ENCODE measurements at places on chromosomes 12 and 14. TPM values are rescaled to one million over a fixed set of nuclear protein-coding genes. Genes with fewer than 3 reads are reported as not detected.

- no peak for DNase-seq
Measured at GRCh38 chr14:93960774-93961438, 15.5 kb downstream of the ASB2 start.

DNA sequence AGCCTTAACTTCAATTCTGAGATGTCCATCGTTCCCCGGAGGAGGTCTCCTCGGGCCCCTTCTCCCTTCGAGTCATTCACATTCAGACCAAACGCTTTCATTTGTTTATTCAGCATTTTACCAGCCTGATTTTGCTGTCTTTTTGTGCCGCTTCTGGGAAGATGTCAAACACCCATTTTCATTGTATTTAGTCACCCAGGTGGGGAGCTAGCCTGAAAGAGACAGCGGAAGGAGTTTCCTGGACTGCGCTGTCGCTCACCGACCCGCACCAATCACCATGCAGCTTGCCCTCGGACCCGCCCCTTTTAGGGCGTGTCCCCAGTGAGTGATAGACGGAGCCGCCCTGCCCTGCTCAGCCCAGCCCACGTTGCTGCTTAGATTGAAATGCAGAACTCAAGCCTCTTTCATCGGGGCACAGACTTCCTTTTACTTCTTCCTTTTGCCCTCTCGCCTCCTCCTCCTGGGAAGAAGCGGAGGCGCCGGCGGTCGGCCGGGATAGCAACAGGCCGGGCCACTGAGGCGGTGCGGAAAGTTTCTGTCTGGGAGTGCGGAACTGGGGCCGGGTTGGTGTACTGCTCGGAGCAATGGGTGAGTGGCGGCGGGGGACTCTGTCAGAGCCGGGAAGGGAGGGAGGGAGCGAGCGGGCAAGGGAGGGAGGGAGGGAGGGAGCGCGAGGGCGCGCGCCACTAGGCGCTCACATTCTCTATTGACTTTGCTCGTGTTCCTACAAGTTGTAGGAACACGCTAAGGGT lies at the start of gene PAX9:
Gene PAX9 (plus strand): TSS at position 355 of the 752 bp plus-strand sequence. CDS start 230 bp downstream, at position 585.
- DNase-seq, result peak; percentile 86

GRCh38 chr14:74478996-74479635 lies 14.0 kb downstream of the NPC2 start:
- no peak for DNase-seq

DNA sequence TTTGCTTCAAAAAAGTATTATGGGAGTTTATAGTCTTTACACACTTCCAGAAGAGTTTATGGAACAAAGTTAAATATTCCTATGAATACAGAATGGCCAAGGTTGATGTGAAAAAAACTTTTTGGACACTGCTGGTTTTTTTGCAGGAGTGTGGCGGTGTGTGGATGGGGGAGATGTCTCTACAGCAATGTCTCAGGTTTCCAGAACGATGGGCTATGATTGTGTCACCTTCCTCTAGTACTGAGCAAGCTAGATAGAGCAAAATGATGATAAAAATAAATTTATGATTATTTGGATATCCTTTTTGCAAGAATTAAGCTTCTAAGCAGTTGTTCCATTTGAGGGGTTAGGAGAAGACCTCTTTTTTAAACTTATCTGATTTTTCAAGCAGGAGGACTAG lies 37.9 kb downstream of the FBXO34 start:
- DNase-seq, result no peak

DNA sequence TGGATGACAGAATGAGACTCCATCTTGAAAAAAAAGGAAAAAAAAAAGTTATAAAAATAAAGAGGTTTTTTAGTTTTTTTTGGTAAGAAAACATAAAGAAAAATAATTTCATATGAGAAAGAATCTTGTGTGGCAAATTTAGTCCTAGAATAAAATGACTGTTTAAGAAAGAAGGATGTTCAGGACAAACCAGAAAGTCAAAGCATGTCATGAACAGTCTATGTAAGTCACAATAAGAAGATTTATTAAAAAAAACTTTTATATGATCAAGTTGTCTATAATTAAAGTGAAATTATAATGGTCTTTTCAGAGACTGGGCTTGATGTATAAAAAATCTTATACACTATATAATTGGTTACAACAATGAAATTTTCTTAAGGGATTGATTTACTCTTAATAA lies 68.1 kb upstream of the HECTD1 start:
- no peak for DNase-seq

DNA sequence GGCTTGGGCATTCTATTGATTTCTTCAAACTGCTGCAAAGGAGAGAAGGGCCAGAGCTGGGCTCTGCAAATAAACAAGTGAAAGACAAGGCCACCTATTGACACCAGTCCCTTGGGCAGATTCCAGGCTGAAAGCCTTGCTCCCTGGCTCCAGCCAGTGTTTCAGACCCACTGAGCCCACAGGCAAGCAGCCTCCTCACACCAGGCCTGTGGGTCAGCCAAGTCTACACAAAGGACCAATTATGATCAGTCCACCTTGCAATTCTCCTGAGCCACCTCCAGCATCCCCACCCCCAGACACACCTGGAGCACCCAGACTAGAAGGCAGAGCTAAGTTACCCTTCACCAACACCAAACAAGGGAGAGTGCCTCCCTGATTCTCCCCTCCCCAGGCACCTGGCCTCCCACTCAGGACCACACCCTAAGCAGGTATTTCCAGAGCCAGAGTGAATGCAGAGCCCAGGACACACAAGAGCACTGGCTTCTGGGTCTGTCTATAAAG lies 13.8 kb downstream of the ACTN1 start:
- no peak for DNase-seq

- DNase-seq, result no peak
Measured at GRCh38 chr14:99590746-99591555, 13.1 kb downstream of the CCDC85C start.

GRCh38 chr14:77014004-77014604 lies 14.4 kb downstream of the IRF2BPL start:
- no peak for DNase-seq

DNA sequence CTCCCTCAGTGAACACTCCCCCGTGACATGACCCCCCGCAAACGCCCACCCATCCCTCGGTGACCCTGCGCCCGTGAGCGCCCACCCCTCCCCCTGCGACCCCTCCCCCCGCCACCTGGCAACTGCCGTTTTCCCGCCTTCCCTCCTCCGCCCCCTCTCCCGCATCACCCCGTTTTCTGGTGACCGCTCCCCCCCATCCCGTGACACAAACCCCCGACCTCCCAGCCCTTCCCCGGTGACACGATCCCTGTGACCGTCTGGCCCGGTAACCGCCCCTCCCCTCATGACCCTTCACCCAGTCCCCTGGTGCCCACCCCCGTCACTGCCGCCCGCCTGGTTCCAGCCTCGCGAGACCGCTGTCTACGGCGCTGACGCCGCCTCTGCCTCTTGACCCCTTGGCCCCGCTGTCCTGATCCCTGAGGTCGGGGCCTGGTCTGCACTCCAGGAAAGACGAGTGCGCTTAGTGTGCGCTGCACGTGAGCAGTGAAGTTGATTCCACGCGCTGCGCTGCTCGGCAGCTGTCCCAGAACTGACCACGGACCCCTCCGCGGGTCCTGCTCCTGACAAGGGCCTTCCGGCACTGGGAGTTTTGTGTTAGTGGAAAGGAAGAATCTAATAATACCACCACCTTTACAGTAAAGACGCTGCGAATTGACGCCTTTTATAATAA lies 59.4 kb downstream of the DDX51 start:
- peak; percentile 74 for DNase-seq

GPD1 gene
- 11.3 TPM for total RNA-seq

KIF5A gene
- 6.2 TPM for total RNA-seq

COX8C gene
- not detected for total RNA-seq

CMKLR1 gene
- total RNA-seq, result 4.2 TPM

TTC9 gene
- total RNA-seq, result not detected

HEBP1 gene
- 24.7 TPM for total RNA-seq

SLC7A7 gene
- total RNA-seq, result 1.00 TPM

Data from transverse colon (tissue), 4 donors.